Central memory CD8-positive, alpha-beta T cell (primary cell): ENCODE measurements at places on chromosomes 4 and X.

DNA sequence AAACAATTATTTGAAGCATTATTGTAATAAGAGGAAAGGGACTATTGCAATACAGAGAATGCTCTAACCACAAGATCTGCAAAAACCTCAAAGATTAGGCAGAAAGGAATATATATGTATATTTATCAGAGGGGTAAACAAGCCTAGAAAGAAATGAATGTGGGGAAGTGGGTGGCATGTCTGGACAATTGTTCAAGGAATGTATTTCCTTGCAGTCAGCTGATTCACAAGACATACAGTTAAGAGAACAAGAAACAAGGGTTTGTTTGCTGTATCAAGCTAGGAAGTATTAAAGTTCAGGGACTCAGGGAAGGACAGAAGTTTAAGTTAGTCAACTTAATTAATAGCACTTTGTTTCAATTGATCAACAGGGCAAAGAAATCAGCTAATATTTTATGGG is 514.7 kb downstream of the CENPC start:
- no peak overlapping the region for H3K27ac ChIP-seq
- no peak for DNase-seq
- no peaks in the 10 kb centered on the region for H3K4me1 ChIP-seq
- H3K36me3 ChIP-seq = no peaks in the 10 kb centered on the region
- no peak overlapping the region for H3K4me3 ChIP-seq
- no peaks in the 10 kb centered on the region for H3K27me3 ChIP-seq

DNA sequence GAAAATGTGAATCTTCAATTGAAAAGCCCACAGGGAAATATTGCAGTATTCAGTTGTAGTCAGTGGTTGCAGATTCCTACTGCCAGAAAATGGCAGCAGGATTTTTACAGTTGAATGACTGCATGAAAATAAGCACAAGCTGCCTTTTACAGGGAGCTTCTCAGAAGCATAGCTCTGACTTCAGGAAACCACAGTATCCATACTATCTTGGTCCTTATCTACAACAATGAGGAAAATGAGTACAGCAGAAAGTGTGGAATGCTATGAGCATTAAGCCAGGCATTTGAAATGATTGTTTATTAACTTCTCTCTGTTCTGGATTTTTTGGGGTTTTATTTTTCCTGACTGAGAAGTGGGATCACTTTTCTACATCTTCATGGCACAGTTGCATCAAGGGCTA is 34.6 kb upstream of the PRRG1 start:
- no peak overlapping the region for H3K4me3 ChIP-seq
- H3K36me3 ChIP-seq = no peaks in the 10 kb centered on the region
- no peaks in the 10 kb centered on the region for H3K4me1 ChIP-seq
- no peak for DNase-seq
- H3K27ac ChIP-seq = no peak overlapping the region
- H3K27me3 ChIP-seq = no peaks in the 10 kb centered on the region

DNA sequence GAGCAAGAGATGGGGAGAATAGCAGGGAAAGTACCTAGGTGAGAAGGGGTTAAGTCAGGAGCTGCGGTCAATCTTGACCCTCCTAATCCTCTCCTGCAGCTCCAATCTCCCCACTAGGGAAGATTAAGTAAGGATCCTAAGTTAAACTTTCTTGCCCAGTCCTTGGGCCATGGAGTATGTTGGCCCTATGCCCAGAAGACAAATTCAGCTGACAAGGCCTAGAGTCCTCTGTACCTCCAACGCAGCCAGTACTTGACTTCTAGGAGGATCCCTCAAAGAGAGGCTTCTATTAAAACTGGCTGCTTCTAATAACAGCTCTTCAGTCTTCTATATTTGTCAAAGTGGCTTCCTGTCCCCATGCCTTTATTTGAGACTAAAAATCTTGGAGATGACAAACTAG is 1.4 kb downstream of the CLDN2 start:
- peaks cover 15% of the 10 kb centered on the region for H3K4me1 ChIP-seq
- H3K4me3 ChIP-seq = no peak overlapping the region
- no peak for DNase-seq
- H3K27me3 ChIP-seq = no peaks in the 10 kb centered on the region
- H3K27ac ChIP-seq = no peak overlapping the region

GRCh38 chr4:181728305-181728966 is 514.8 kb upstream of the TENM3 start:
- no peaks in the 10 kb centered on the region for H3K4me1 ChIP-seq
- H3K27ac ChIP-seq = no peak overlapping the region
- DNase-seq = no peak
- H3K36me3 ChIP-seq = no peaks in the 10 kb centered on the region
- H3K27me3 ChIP-seq = no peaks in the 10 kb centered on the region

GRCh38 chr4:147137280-147137679 is 191.6 kb upstream of the TTC29 start:
- no peak overlapping the region for H3K4me3 ChIP-seq
- H3K27ac ChIP-seq = no peak overlapping the region
- peaks cover 28% of the 10 kb centered on the region for H3K27me3 ChIP-seq
- H3K36me3 ChIP-seq = no peaks in the 10 kb centered on the region
- no peaks in the 10 kb centered on the region for H3K4me1 ChIP-seq
- DNase-seq = no peak

GRCh38 chrX:49042581-49043219 is 457 bp downstream of the TFE3 start:
- H3K27ac ChIP-seq = peak overlapping the region; percentile 94
- H3K4me1 ChIP-seq = peaks cover 29% of the 10 kb centered on the region
- no peak for DNase-seq
- H3K4me3 ChIP-seq = peak overlapping the region; percentile 79
- H3K36me3 ChIP-seq = peaks cover 21% of the 10 kb centered on the region

GRCh38 chr4:178480881-178481280 is 1038.6 kb upstream of the AGA start:
- DNase-seq = no peak
- H3K4me1 ChIP-seq = no peaks in the 10 kb centered on the region
- H3K4me3 ChIP-seq = no peak overlapping the region
- no peaks in the 10 kb centered on the region for H3K27me3 ChIP-seq
- H3K36me3 ChIP-seq = no peaks in the 10 kb centered on the region

DNA sequence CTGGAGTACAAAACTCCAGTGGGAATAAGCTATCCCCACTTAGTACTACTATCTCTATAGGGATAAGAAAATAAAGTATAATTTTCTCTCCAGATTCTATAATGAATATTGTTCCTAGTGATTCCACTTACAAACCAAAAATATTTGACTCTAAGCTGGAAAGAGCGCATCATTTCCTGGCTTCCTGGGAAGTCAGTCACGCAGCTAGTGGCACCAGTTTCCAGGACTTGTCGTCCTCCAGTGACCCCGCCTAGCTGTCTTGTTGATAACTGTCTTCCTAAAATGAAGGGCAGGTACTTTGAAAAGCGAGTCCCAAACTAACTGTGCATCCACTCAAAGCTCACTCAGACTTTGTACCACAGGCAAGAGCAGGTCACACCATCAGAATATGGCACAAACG is 39.3 kb downstream of the LNX1 start:
- H3K4me1 ChIP-seq = no peaks in the 10 kb centered on the region
- no peak for DNase-seq
- H3K27ac ChIP-seq = no peak overlapping the region
- H3K36me3 ChIP-seq = no peaks in the 10 kb centered on the region
- no peak overlapping the region for H3K4me3 ChIP-seq
- peaks cover 40% of the 10 kb centered on the region for H3K27me3 ChIP-seq

GRCh38 chrX:51893931-51894696 is 691 bp downstream of the MAGED1 start:
- peaks cover 13% of the 10 kb centered on the region for H3K4me1 ChIP-seq
- DNase-seq = no peak
- peaks cover 10% of the 10 kb centered on the region for H3K36me3 ChIP-seq
- peak overlapping the region; percentile 89 for H3K4me3 ChIP-seq

- no peak overlapping the region for H3K27ac ChIP-seq
- H3K36me3 ChIP-seq = no peaks in the 10 kb centered on the region
- no peaks in the 10 kb centered on the region for H3K4me1 ChIP-seq
- peaks cover 47% of the 10 kb centered on the region for H3K27me3 ChIP-seq
These were observed 28.8 kb upstream of the SCOC start for GRCh38 chr4:140344621-140345020.

GRCh38 chr4:3416821-3417221 is 24.9 kb upstream of the HGFAC start:
- no peaks in the 10 kb centered on the region for H3K27me3 ChIP-seq
- no peaks in the 10 kb centered on the region for H3K4me1 ChIP-seq
- no peak overlapping the region for H3K4me3 ChIP-seq
- peaks cover 7% of the 10 kb centered on the region for H3K36me3 ChIP-seq
- DNase-seq = no peak

GRCh38 chr4:128831531-128832242 is 22.2 kb downstream of the JADE1 start:
- H3K27me3 ChIP-seq = no peaks in the 10 kb centered on the region
- H3K4me1 ChIP-seq = peaks cover 67% of the 10 kb centered on the region
- DNase-seq = no peak
- no peak overlapping the region for H3K4me3 ChIP-seq
- peaks cover 14% of the 10 kb centered on the region for H3K36me3 ChIP-seq

DNA sequence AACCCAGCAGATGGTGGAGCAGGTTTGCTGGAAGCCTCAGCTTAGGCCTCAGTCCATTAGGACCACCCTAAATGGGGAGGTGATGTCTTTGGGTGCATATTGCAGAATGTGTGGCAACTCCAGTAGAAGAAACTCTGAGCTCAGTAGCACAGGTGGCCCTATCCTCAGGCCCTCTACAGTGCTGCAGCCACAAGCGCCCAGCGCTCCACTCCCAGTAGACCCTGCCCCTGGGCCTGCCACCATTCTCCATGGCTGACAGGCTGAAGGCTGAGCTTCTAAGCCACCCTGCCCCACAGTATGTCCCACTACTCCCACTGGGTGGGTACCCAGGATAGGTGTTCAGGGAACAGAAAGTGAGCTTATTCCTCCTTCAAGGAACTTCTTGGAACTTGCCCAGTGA is 162.8 kb upstream of the MAMLD1 start:
- no peak overlapping the region for H3K27ac ChIP-seq
- no peaks in the 10 kb centered on the region for H3K4me1 ChIP-seq
- H3K4me3 ChIP-seq = no peak overlapping the region
- no peak for DNase-seq
- H3K27me3 ChIP-seq = no peaks in the 10 kb centered on the region

DNA sequence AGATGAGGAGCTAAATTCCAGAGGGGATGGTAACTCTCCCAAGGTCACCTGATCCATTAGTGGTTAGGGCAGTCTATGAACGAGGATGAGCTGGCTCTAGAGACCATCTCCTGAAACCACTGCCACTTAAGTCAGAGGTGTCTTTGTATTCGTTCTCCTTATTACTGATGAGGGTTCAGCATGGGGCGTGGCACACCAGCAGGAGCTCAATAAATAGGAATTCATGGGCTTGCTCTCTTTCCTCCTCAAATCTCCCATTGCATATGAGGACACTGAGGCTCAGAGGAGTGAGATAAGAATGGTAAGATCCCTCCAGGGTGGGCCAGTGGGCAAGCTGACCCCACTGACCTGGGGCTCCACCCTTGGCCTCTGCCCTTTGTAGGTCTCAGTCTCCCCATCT is 1.7 kb upstream of the GATA1 start:
- DNase-seq = no peak
- no peaks in the 10 kb centered on the region for H3K36me3 ChIP-seq
- H3K4me3 ChIP-seq = no peak overlapping the region
- H3K27me3 ChIP-seq = peaks cover 9% of the 10 kb centered on the region
- H3K4me1 ChIP-seq = peaks cover 14% of the 10 kb centered on the region

DNA sequence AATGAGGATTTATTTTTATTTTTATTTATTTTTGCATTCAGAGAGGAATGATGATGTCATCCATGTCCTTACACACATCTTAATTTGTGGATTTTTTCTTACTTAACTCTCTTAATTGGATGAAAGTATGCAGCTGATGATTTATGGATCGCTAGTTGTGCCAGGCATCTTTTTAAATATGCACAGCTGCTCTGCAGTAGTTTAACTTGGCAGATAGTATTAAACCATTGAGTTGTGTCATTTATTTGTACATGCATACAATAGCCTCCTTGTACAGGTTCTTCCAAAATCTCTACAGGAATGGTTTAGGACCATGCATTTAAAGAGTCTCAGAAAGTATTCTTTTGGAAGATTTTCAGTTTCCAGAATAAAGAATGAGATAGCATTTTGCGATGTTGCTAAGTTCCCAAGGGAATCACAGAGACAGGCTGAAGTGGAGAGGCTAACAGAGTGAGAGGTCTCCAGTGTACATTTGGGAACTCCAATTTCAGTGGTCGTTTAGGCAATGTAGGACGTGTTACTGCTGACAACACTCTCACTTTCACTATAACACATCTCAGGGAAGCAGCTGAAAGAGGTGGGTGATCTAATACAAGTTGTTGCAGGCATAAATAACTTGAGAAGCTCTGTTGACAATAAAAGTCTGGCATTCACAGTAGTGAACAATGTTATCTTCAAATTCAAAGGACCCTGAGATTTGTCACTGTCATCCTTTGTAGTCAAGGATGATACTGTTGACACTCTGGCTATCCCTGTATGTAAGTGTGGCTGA is 49.9 kb upstream of the SCRG1 start:
- H3K27ac ChIP-seq = no peak overlapping the region
- H3K36me3 ChIP-seq = peaks cover 2% of the 10 kb centered on the region
- DNase-seq = no peak
- H3K4me3 ChIP-seq = no peak overlapping the region
